Ecto neural progenitor cell (in vitro differentiated cells): ENCODE measurements at places on chromosomes 5 and 9.

GRCh38 chr9:129640871-129641749 is 841 bp downstream of the ASB6 start:
- no peak for DNase-seq

- no peak for DNase-seq
These were observed 185.1 kb upstream of the DMAC1 start for GRCh38 chr9:7984692-7985091.

GRCh38 chr9:89314955-89315354 is 3.3 kb upstream of the SECISBP2 start:
- no peak for DNase-seq

DNA sequence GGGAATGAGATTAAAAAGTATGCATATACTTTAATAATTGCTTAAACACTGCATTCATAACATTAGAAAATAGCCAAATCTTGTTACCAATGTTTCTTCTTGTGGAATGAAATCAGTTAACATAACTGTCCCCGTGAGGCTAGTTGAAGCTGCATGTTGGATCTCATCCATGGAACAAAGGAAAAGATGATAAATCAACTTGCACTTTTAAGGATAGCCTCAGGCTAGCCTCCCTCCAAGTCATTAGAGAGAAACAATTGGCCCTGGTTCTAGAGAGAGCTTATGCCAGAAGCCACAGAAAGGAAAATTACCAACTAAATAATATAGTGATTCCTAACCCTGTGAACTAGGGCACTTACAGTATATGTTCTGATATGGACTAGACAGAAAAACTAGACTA is 66.9 kb downstream of the GRIN3A start:
- DNase-seq: no peak

DNA sequence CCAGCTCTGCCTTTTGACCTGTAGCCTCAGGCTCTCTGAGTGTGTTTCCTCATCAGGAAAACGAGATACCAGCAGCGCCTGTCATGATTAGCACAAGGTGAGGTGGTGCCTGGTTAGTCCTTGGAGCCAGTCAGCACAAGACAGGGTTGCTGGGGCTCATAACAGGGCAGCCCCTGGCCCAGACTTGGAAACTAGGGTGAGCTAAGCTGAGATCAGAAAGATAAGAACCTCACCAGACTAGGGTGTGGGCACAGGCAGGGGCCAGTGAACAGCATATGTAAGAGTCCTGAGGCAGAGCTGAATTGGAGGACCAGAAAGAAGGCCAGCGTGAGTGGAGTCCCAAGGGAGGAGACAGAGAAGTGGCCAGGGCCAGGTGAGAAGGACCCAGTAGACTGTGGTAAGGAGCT is 42.7 kb upstream of the FUBP3 start:
- no peak for DNase-seq

DNA sequence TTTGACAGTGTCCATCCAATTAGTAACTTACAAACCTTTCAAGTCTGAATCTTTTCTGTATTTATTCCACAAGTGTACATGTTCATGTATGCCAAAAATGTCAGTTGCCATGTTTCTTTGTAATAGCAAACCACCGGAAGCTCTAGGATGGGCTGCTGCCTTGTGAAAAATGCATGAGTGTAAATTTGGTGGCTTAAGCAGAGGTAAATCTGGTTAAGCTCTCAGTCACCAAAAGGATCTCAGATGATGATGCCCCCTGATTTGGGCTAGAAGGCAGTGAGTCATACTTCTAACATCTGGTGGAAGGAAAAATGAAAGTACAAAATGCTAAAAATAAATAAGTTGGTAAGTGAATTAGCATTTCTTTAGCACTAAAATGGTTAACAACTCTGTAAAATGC is 567.5 kb downstream of the ELAVL2 start:
- DNase-seq: no peak
